Neural progenitor cell (in vitro differentiated cells): ENCODE measurements at places on chromosomes 13 and 19. TPM values are rescaled to one million over a fixed set of nuclear protein-coding genes. Genes with fewer than 3 reads are reported as not detected.

CPB2 gene
- total RNA-seq: not detected in 2 replicates

SLC7A9 gene
- not detected in 2 replicates for total RNA-seq

MZF1 gene
- total RNA-seq: 8.4 and 32.3 TPM in 2 replicates

APLP1 gene
- total RNA-seq: 89.5 and 191 TPM in 2 replicates

KLK15 gene
- total RNA-seq: not detected in 2 replicates

GNA15 gene
- not detected in 2 replicates for total RNA-seq

CGB3 gene
- not detected in 2 replicates for total RNA-seq

CGB8 gene
- total RNA-seq: not detected in 2 replicates

IZUMO2 gene
- not detected in 2 replicates for total RNA-seq

NDUFA11 gene
- total RNA-seq: 102 and 197 TPM in 2 replicates

SIGLEC8 gene
- total RNA-seq: not detected in 2 replicates

LYL1 gene
- 0.88 and 2.2 TPM in 2 replicates for total RNA-seq

SIGLEC5 gene
- total RNA-seq: not detected in 2 replicates

CEACAM16 gene
- total RNA-seq: not detected in 2 replicates

TMEM38A gene
- 0.36 and 1.5 TPM in 2 replicates for total RNA-seq

NR1H2 gene
- total RNA-seq: 25.4 and 47.2 TPM in 2 replicates

GPATCH1 gene
- 6.4 and 7.0 TPM in 2 replicates for total RNA-seq

BEST2 gene
- not detected in 2 replicates for total RNA-seq

JAK3 gene
- total RNA-seq: 3.4 and 3.9 TPM in 2 replicates

DAZAP1 gene
- 107 and 121 TPM in 2 replicates for total RNA-seq

CELF5 gene
- total RNA-seq: 7.9 and 16.1 TPM in 2 replicates

CEACAM3 gene
- not detected in 2 replicates for total RNA-seq

EID2 gene
- 20.0 and 23.5 TPM in 2 replicates for total RNA-seq

B3GNT3 gene
- total RNA-seq: not detected in 2 replicates

KLK6 gene
- total RNA-seq: not detected in 2 replicates

ZNF468 gene
- total RNA-seq: 30.4 and 40.7 TPM in 2 replicates

ZNF442 gene
- total RNA-seq: 6.0 and 14.9 TPM in 2 replicates

KIR3DL2 gene
- not detected in 2 replicates for total RNA-seq
